ENCODE measurements at places on chromosomes 16 and 17.

GRCh38 chr16:6527646-6528045 lies 805.0 kb upstream of the RBFOX1 start:
- DNase-seq: no peak

GRCh38 chr16:54870151-54870550 lies 60.5 kb upstream of the IRX5 start:
- no peak for DNase-seq

GRCh38 chr16:57125376-57125775 lies 33.0 kb downstream of the CPNE2 start:
- DNase-seq: no peak

- no peak for DNase-seq
Observed at GRCh38 chr17:40718930-40719329, 15.4 kb upstream of the KRT24 start.

DNA sequence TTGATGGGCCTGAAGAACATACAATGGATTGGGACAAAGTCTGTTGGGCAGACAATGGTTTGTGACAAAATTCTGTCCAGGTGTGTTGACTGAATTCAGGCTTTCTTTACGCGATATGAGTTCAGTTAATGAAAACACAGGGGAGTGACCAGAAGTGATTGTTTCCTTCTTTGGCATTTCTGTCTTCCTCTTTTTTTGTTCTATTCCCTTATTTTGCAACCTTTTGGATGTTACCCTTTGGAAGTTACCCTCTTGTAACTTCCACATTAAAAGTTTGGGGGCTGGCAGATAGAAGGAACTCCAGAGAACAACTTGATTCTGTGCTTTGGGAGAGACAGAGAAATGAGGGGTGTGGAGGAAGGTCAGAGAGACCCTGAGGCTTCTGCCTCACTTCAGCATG lies 126.7 kb downstream of the PITPNC1 start:
- no peak for DNase-seq

GRCh38 chr16:15552507-15552906 lies 90.4 kb downstream of the MARF1 start:
- peak; percentile 21 for DNase-seq

- DNase-seq: no peak
Observed at GRCh38 chr17:78144736-78145641, 1.2 kb upstream of the C17orf99 start.

GRCh38 chr17:63445571-63445953 lies 544 bp downstream of the CYB561 start:
- peak; percentile 36 for DNase-seq

- DNase-seq: peak; percentile 80
Observed at GRCh38 chr17:8785547-8786413, 13.4 kb downstream of the MFSD6L start.

DNA sequence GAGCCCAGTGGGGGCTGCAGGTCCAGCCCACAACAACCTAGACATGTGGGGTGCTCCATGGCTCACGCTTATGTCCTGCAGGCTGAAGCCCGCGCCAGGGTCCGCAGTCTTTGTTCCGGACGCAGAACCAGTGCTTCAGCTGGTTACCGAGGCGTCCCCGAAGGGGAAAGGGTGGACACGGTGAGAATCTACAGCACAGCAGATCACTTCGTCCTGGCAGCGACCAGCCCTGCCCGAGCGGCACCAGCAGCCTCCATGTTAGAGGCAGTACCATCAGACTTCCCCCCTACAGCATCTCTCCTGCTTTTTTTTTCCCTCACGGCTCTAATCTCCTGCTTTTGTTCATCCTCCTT lies 1736.4 kb downstream of the TP53TG3F start:
- no peak for DNase-seq

- no peak for DNase-seq
Observed at GRCh38 chr17:71959154-71959553, 161.7 kb upstream of the SOX9 start.

DNA sequence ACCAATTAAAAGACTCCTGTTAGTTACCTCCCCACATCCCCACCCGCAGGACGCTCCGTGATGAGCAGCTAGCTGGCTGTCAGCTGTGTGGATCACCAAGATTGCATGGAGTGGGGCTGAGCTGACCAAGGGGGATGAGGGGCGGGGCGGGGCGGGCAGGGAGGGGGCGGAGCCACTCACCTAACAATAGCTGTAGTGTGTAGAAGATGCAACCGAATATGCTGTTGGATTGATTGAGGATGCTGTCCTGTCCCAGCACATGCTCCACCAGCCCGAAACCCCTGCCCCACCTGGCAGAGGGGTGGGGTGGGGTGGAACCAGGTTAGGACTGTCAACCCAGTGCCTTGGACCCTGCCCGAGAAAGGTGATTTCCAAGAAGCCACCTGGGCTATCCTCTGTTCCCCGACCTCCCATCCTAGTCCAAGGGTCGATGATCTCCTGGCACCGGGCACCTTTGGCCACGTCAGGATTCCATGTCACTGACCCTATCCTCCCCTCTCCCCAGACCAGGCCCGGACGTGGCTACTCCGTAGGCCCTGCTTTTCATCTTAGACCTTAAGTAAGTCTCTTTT lies 1.4 kb downstream of the VKORC1 start:
- no peak for DNase-seq

- peak; percentile 69 for DNase-seq
Observed at GRCh38 chr16:87317750-87318644, 805 bp upstream of the C16orf95 start.

GRCh38 chr16:84544031-84544773 lies 39.7 kb upstream of the MEAK7 start:
- peak; percentile 65 for DNase-seq

GRCh38 chr17:39239640-39240314 lies 14.0 kb upstream of the STAC2 start:
- DNase-seq: peak; percentile 78

- DNase-seq: no peak
Observed at GRCh38 chr17:13222975-13223374, 205.1 kb upstream of the ELAC2 start.

DNA sequence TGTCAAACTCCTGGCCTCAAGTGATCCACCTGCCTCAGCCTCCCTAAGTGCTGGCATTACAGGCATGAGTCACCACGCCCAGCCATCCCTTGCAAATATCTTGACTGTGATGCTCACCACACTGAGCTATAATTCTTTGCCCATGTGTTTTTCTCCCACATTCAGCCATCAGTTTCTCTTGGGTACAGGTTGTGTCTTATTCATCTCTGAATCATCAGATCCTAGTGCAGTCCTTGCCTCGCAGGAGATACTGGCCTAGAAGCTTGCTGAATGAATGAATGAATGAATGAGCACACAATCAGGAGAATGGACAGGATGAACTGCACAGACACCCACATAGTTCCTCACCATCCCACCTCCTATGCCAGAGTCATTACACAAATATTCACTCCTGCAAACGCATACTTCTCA lies 24.4 kb upstream of the ETV4 start:
- no peak for DNase-seq

All from stimulated activated CD4-positive, alpha-beta T cell treated with anti-CD3 and anti-CD28 coated beads, Interleukin-15, amount 100 ng/mL, for 24 hours (primary cell).